Activated naive CD4-positive, alpha-beta T cell treated with anti-CD3 and anti-CD28 coated beads, Interleukin-2, amount 50 U/mL, for 72 hours (primary cell): ENCODE measurements at places on chromosomes 6 and 20.

GRCh38 chr20:6053064-6053775 lies 640 bp downstream of the LRRN4 start:
- no peak for DNase-seq

DNA sequence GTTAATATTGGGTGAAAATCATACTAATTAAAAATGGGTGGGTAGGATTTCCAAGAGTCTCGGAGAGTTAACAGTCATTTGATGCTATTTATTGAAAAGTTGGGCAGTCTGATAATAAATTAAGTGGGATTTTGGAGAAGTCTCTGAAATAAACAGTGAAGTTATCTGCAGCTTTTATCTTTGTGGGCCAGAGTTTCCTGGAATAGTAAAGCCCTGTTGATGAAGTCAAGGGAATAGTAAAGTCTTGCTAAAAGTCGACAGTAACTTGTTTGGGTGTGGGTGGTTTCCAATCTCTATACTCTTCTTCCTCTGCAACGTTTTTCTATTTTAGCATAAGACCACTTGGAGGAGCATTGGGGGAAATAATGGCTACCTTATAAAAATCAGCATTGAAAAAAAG lies 493.6 kb downstream of the EPM2A start:
- no peak for DNase-seq

- no peak for DNase-seq
These were observed 89.1 kb upstream of the E2F3 start for GRCh38 chr6:20312606-20313005.

DNA sequence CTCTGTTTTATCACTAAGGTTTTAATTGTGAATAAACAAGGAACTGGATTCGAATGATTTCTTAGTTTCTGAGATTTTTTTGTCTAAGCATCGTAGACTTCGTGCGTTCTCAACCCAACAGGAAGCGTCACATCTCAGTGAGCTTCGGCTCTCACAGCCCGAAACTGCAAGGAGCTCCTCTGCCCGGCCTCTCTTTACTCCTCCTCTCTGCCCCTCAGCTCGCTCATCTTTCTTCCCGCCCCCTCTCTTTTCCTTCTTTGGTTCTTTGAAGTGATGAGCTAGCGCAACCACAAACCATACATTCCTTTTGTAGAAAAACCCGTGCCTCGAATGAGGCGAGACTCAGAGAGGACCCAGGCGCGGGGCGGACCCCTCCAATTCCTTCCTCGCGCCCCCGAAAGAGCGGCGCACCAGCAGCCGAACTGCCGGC lies 480 bp upstream of the NT5E start:
- DNase-seq: peak; percentile 21

- DNase-seq: no peak
These were observed 36.2 kb upstream of the BTBD3 start for GRCh38 chr20:11881449-11881848.

GRCh38 chr6:134550604-134551003 lies 232.7 kb upstream of the SGK1 start:
- no peak for DNase-seq

- no peak for DNase-seq
These were observed 35.3 kb downstream of the FOXP4 start for GRCh38 chr6:41581381-41581991.

DNA sequence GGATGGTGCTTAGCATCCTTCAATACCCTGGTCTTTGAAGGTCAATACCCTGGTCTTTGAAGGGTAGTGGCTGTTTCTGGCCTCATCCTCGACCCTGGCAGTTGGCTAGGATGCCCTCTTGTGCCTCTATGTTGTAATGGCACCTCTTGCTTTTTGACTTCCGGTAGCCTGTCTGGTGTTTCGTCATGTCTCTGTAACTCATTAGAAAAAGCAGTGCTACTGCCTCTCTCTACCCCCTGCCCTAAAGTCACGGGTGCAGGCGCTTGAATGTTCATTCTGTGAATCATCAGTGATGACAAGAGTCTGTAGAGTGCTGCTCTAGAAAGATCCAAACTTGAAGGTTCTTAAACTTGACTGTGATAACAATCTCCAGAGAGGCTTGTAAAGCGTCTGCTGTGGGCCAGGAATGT lies 28.3 kb downstream of the RSPO4 start:
- DNase-seq: no peak

- DNase-seq: no peak
These were observed 1288.6 kb upstream of the CITED2 start for GRCh38 chr6:140663094-140663493.

DNA sequence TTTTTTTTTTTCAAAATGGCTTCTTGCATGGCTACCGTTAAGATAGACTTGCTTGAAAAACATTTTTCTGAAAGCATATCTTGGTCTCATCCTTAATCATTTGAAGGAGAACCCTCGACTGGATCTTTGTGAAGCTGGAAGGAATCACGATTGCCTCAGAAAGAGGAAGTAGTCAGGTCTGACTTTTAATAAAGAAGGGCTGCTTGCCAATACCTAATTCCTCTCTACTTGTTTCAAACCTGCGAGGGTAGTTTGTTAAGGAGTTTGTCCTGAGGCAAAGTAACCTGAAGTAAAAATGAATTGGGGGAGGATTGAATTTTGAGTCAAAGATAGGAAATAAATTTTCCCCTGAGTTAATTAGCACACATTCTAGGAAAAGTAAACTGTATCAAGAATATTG lies 288.1 kb upstream of the MAP3K7 start:
- DNase-seq: no peak

DNA sequence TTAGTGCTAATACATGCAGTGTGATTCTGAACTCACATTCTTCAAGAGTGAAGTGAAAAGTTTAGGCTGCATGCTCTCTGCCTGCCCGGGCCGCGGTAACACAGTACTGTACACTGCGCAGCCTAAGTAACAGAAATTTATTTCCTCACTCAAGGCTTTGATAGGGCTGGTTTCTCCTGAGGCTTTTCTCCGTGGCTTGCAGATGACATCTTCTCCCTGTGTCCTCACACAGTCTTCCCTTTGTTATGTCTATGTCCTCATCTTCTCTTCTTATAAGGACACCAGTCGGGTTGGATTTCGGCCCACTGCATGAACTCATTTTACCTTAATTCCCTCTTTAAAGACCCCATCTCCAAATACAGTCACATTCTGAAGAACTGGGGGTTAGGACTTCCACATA lies 51.1 kb upstream of the TMEM170B start:
- no peak for DNase-seq

GRCh38 chr20:3590164-3590563 lies 73.0 kb downstream of the GFRA4 start:
- DNase-seq: no peak

DNA sequence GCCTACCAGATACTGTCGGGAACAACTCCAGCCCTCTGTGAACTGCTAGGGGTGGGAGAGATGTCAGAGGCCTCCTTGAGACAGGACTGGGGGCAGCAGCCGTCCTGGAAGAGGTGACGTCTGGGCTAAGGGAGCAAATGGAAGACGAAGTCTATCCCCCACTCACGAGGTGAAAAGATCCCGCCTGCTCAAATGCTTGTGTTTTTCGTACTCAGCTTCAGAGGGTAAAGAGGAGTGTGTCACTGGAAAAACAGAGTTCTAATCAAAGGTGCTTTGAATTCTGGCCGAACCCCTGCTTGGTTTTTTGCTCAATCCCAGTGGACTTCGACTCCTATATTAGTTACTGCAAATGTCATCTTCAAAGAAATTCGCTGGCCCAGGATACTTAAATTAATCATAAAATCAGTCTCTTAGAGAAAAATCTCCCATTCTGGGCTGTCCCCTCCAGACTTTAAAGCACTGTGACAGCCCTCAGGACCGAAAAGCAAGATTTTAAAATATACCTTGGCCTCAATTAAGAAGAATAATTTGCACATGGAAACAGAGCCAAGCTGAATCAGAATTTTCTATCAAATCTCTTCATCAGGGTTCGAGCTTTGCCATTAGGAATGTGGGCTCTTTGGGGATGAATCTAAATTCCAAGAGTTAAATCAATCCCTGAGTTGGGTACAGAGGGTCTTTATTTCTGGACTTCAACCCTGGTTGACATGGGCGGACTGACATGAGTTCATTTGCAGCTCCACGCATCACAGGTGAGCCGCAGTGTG lies 61.8 kb upstream of the AFDN start:
- no peak for DNase-seq

DNA sequence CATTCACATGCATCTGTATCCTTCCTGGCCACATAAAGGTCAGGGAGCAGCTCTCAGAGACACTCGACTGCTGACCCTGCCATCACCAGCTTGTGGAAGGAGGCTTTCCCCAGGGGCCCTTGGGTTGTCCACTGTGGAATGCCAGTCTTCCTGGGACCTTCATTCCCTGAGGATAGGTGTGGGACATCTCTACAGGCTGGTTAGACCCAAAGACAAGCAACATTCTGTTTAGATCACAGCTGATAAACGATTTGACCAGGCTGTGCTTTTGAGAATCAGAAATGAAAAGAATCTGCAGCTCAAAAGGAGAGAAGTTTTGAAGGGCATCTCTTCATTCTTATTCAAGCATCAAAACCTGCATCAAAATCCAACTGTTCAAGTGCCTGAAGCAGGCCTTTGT lies 18.2 kb upstream of the SH3BGRL2 start:
- DNase-seq: no peak

DNA sequence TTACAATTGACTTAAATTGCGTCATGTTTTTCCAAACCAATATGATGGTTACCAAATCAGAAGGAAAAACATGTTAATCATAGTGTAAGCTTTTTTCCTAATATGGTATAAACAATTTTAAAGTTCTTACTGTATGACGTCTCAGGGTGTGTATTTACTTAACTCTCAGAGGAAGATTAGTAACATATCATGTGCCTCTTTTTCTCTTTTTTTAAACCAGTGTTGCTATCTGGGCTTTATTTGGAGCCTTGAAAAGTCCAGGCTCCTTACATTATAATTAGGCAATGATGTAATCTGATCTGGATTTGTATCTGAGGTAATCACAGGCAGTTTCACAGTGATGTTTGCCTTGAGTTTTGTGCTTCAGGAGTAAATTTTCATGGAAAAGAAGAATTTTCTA lies 20.4 kb upstream of the RAB23 start:
- no peak for DNase-seq

DNA sequence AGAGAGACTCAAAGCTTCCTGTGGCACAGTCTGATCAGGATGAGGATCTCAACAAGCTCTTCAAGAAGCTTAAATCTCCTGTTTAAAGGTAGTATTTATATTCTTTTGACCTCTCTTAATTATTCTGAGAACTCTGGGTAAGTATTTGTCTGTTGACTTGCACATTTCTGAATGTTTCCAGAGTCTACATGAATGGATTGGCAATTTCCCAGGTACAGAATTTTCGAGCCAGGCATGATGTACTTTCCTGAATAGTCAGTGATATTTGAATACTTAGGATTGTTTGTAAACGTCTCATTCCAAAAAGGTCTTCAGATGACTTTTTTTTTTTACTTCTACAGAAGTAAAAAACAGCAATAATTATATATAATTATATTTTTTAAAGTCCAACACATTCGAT lies 293.4 kb downstream of the TBC1D32 start:
- no peak for DNase-seq

DNA sequence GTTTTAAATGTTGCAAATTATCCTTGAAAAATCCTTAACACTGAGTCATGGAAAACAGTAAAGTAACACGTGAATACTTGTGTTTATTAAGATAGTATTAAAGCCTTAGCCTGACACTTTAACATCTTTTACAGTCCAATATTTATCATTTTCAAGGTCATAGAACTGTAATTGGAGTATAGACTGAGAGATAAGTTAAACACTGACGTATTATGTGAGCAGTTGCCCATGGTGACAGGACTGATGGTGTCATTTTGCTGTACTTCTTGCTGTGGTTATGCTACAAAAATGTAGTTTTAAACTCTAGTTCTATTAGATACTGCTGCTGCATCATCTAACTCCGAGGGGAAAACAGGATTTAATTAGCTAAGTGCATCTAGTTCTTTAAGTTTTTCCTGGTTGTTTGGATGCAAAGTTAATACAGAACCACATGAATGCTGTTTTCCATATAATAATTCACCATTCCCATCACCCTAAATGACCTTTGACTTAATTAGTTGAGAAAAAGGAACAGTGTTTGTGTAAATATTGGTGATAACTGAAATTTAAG lies 37.8 kb downstream of the SLC2A12 start:
- DNase-seq: no peak

DNA sequence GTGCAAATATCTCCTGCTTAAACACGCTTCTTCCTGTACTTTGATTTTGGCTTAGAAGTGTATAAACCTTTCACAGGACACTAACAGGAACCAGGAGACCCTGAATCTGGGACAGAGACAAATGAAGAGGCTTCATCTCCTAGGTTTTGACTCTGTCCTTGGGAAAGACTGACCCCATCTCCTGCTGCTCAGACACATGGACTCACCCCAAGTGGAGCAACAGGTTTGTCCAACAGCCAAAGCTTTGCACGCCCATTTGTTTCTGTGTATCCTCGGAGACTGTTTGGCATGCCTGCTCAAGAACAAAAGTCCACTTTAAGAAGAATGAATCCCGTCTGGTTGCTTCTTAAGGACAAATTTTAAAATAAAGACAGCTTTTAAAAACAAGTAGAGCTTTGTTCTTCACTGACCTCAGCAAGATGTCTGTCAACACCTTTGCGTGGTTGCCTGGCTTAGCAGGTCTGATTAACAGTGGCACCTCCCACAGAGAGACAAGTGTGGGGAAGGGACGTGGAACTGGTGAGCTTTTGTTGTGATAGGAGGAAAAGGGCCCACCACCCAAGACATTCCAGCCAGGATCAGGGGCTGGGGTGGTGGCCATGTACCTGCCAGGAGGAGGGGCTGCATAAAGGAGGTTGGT lies 202.6 kb downstream of the SOD2 start:
- no peak for DNase-seq

DNA sequence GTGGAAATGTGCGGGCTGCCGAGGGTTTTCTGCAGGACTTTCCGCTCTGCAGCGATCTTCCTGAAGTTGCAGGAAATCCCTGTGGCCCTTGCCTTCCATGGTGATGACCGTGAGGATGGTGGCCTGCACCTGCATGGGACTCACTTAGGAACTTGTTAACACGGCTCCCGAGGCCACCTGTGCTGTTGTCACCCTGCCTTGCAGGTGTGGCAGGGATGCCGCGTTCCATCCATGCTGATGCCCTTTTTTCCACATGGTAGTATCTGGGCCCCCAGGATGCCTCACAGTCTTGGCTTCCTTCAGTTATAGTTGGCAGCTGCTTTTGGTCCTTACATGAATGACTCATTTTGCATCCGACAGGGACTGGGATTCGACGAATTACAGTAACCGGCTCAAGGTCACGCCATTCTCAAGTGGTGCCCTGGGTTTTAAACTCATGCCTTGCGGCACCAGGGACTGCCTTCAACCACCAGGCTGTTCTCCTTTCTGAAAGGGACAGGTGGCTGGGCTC lies 37.2 kb downstream of the SYNJ2 start:
- no peak for DNase-seq

- no peak for DNase-seq
These were observed 23.9 kb downstream of the KDM1B start for GRCh38 chr6:18178960-18179615.

- DNase-seq: peak; percentile 22
These were observed 525 bp upstream of the MAK start for GRCh38 chr6:10838794-10839333.
